ENCODE measurements at places on chromosomes 5 and 9. TPM values are rescaled to one million over a fixed set of nuclear protein-coding genes. Genes with fewer than 3 reads are reported as not detected.

The MAT2B gene
- total RNA-seq, result 53.9 TPM

The SCGB3A2 gene
- total RNA-seq, result not detected

The ZFAND5 gene
- 137 TPM for total RNA-seq

The SIT1 gene
- not detected for total RNA-seq

The CERCAM gene
- 41.3 TPM for total RNA-seq

The MED22 gene
- total RNA-seq, result 32.6 TPM
